Brain (organoid and tissue), 16 donors: ENCODE measurements at places on chromosomes 4 and X.

DNA sequence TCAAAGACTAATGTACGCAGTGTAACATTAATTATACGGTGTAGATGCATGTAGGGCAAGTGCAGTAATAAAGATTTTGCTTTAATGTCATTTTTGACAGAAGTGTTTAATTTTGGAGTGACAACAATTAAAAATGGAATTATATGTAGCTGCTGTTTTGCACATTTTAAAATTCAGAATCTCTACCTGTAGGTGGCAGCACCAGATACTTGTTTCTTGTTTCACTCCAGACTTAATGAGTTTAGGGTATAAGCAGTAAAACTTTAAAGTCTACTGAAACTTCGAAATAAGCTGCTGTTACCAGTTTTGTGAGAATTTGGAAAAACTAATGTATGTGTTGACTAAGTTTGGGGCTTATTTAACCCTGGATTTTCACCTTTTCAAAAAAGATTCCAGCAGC is 144.9 kb downstream of the POLA1 start:
- peak; percentile 64 for DNase-seq

GRCh38 chr4:72567821-72568675 is 973 bp downstream of the ADAMTS3 start:
- peak; percentile 49 for DNase-seq

GRCh38 chr4:156686120-156686519 is 285.5 kb downstream of the PDGFC start:
- DNase-seq, result peak; percentile 61

- DNase-seq, result no peak
Measured at GRCh38 chrX:111892375-111892774, 16.4 kb downstream of the TRPC5OS start.

DNA sequence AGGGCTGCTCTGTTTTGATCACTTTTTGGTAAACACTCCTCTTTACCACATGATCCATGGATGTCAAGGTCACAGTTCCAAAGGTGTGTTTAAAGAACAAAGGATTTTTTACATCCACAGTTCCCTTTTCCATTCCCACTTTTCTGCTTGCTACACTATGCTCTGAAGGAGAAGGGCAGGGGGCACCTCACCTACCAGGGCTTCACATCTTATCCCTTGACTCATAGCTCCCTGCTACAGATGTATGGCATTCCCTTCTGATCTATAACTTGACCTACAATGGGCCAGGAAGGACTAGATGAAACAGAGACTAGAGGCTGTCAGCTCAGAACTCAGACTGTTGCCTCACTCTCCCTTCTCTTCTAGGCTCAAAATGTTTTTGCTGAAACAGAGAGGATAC is 233.1 kb upstream of the RPS6KA3 start:
- DNase-seq, result no peak

- DNase-seq, result no peak
Measured at GRCh38 chrX:110448459-110448858, 89.8 kb downstream of the RTL9 start.

DNA sequence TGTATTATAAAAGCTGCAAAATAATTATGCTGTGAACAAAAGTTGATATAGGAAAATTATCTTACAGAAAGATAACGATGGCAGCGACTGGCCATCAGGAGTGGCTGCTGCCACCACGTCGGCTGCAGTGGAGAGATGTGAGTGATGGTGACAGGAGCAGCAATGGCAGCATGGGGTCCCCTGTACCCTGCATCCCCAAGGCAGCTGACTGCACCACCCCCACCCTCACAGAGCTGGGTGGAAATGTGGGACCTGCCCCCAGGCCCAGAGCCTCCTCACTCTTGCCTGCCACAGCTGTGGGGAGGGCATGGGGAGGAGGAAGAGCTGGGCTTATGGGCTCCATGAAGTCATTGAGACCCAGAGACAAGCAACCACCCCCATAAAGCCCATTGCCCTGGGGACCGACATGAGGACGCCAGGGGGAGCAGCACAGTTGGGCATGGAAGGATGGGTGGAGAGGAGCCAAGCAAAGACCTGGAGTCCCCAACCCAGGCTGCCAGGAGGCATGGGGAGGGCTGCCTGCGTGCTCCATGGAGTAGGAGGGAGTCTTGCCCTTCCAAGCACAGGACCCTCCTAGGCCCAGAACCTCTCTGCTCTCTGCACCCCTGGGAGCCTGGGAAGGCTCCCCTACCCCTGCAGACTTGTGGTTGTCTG is 1090.5 kb downstream of the PCDH18 start:
- no peak for DNase-seq

- no peak for DNase-seq
Measured at GRCh38 chrX:54171527-54172250, 11.4 kb downstream of the FAM120C start.

GRCh38 chr4:37588150-37588549 is 98.0 kb downstream of the RELL1 start:
- no peak for DNase-seq

GRCh38 chrX:21963731-21964405 is 23.4 kb downstream of the SMS start:
- DNase-seq, result no peak

DNA sequence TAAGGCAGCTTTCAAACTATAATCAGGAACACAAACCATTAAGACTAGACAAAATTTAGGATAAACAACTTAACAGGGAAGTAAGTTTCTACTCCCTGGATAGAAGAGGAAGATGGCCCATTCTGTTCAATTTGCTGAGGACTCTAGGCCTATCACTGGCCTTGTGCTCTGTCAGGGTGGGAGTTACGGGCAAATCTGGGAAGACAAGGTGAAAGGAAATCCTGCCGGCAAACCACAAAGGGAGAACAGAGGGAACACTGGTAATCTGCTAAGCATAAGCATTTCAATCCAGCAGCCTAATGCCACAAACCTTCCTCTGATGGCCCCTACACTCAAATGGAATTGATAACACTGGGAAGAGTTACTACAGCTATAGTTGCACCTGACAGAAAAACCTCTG is 8.3 kb downstream of the GPR82 start:
- DNase-seq, result no peak

GRCh38 chr4:40046311-40046980 is 10.2 kb upstream of the N4BP2 start:
- no peak for DNase-seq

DNA sequence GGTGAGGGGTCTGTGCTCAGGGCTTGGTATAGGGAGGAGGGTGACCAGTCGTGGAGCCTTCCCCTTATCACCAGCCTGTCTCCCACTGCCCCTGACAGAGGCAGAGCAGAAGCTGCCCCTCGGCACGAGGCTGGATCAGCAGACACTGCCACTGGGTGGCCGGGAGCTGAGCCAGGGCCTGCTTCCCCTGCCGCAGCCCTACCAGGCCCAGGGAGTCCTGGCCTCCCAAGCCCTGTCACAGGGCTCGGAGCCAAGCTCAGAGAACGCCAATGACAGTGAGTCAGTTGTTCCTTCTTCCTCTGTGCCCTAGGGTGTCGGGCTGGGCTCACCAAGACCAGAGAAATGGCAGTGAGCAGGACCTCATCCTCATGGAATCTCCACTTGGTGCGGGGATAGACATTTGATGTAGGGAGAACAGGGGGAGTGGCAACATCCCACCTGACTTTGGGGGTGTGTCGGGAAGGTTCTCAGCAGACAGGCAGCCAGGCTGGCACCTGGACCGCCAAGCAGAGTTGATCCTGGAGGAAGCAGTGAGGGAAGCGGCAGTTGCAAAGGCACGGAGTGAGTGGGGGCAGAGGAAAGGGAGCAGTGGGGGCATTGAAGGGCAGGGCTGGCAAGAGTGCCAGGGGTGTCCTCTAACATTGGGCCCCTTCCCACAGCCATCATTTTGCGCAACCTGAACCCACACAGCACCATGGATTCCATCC is 14.3 kb upstream of the UBA1 start:
- DNase-seq, result no peak

DNA sequence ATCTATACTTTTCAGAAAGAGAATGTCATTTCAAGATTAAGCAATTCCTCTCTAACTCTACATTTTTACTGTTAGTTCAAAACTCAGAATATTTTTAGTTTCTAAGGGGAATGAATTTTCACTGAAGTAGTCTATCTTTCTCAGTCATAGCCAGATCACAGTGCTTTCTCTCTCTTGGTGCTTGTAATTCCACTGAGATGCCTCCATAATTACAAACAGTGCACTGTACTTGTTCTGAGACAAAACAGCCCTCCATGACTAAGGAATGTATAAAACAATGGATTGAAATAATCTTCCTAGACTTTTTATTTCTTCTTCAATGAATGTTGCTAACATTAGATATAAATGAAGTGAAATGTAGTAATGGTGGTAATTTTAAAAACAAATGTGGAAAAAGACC is 603.2 kb upstream of the FAM241A start:
- DNase-seq, result no peak

DNA sequence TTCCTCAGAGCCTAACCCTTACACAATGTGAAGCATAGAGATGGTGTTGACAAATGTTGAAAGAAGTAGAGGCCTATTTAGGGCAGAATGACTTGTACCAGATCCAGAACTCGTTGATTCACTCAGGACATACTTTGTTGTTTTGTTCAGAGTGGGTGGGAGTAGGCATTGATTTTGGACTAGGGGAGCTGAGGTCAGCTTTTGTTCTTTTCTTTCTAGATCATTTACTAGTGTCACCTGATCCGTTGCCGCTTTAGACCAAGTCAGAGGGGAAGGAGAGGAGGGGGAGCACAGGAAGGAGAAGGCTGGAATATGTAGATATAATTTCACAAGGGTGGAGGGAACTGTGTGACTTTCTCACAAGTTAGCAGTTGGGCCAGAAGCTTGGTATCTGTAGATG is 282.4 kb upstream of the GPC4 start:
- no peak for DNase-seq

DNA sequence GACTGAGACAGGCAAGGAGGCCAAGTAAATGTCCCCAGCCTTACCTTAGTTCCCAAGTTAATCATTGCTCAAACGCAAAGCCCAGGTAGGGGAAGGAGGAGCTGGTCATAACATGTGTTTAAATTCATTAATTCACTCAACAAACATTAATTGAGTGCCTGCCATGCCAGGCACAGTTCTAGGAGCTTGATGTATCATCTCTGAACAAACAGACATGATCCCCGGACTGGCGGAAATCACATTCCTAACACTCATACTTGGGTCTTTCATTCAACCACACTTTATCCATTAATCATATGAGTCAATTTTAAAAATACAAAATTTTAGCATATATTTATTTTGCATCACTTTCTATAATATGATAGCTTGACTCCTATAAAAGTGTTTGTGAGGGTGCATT is 335.3 kb upstream of the NOCT start:
- DNase-seq, result no peak

GRCh38 chr4:94575652-94576051 is 123.9 kb downstream of the PDLIM5 start:
- DNase-seq, result peak; percentile 51

DNA sequence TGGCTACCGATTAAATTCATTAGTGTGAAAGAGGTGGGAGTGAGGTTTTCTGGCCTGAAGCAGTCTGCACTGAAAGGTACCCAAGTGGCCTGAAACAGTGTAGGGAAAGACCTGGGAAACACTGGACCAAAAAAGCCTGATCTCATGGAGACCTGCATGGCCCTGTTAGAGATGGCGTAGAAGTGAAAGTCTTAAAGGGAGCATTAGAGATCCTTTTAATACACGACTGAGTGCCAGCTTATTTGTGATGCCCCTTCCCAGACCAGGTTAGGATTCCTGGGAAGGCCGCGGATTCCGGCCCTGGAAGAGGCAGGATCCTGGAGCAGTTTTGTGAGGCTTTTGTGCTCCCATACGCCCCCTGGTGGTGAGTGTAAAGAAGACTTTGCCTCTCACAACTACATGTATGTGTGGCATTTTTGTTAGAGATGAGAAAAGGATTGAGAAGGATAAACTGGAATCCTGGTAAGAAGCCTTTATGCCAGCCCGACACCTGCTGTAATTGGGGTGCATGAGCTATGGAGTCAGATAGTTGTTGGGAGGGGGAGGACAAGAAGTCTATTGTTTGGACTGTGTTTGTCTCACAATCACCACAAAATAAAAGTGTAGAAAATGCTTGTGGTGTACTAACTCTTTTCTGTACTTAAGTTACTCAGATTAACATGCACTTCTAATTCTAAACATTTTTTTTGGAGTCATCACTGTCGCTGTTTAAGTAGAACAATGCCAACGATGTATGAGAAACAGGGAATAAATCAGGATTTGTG is 54.0 kb downstream of the JADE1 start:
- peak; percentile 86 for DNase-seq

- DNase-seq, result no peak
Measured at GRCh38 chr4:16817286-16817685, 81.2 kb downstream of the LDB2 start.

DNA sequence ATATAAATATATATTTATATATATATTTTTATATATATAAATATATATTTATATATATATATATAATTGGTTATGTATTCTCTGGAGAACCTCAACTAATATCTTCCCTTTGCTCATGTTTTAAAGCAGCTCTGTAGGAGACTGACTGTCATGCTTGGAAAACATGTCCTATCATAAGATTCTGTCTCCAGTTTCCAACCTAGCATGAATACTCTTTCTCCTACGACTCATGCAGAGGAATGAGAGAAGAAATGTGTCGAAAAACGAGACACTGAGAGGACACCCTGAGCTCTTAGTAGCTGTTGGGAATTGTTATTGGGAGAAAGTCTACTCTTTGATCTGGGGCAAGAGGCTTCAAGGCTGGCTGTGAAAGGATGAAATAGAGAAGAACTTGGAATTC is 166.5 kb upstream of the SLIT2 start:
- DNase-seq, result no peak

DNA sequence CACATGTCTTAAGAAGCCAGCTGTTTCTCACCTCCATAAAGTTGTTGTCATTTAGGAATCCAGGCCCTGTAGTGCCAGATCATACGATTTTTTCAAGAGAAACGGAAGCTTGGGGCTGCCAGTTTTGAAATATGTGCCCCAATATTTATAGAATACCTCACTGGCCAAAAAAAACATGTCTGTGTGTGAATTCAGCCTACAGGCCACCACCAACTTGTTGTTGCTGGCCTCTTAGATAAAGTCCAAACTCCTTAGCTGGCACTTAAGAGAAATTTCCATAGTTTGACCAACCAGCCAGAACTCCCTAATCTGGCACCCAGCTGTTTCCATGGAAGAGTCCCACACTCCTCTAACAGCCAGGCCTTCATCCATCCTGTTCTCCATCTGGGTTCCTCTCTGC is 74.1 kb downstream of the WDR19 start:
- DNase-seq, result no peak

DNA sequence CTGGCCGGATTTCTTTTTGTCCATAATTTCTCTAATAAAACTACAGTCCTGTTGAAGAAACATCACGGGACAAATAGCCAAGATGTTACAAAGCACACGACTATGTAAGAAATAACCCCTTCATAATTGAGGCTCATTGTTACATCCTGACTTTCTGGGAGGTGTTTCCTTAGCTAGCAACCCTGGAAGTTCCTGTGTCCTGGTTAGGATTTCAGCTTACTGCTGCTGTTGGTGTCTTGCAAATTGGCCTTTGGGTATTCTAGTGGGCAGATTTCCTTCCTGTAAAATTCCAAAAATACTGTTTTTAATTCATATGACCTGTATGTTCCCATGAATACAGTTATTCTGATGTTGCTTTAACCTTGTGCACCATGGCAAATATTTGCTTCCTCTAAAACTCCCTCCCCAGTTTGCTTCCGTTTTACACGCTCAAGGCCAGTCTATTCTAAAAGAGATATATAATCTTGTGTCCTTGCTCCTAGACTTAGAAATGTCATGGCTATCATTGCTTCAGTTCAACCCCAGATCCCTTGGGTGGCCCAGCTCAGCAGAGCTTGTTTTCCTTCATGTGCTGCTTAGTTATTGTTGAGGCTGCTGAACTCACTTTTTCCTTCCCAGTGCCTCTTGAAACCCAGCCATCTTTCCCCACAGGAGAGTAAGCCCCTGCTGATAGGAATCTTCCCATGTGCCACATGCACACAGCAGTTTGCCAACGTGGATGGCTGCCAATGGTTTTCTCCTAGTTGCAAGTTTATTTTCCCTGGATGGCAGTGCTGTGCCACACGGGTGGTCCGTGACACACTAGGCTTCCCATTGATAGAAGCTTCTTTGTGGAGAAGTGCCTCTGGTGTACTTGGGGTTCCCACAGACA is 75.8 kb downstream of the TSPAN7 start:
- peak; percentile 83 for DNase-seq
